ELF-1 (cell line): ENCODE measurements at places on chromosomes 2 and 18.

- DNase-seq = no peak
Measured at GRCh38 chr2:164287056-164287455, 334.2 kb downstream of the GRB14 start.

DNA sequence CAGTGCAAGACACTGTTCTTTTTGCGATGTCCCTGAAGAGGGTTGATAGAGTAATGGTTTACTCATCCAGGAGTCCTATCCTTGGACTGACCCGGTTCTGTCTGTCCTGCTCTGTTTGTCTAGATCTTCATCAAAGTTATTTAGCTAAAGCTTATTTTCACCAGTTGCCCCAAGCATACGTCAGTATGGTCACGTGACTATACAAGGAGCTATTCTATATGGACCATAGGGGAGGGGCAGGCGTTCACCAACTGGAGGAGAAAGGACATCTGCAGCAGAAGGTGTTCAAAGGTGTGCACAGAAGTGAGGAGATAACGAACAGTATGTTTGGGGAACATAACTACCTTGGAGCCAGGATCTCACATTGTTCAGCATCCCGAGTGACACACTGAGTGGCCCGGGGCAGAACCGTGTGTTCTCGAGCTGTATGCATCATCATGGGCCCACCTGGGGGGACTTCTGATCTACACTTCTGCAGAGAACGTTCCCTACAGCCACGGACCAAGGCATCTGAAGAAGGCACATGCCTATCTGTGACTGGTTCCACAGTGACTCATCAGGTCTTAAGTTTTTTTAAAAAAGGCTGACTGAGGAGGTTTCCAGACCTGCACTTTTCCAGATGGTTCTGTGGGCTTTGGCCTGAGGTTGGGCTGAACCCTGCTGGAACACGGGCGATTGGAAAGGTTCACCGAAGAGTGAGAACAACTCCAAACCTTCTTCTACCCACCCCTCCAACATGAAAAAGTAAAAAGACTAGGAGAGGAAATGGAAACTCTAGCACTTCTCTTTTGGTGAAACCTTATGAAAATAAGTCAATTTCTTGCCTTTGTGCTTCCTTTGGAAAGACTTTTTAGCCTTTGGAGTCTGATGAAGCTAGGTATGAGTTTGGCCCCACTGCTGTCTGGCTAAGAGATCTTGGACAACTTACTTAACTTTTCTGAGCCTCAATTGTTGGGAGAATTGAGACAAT lies 68.6 kb upstream of the YWHAQ start:
- peak; percentile 38 for DNase-seq

GRCh38 chr2:20551260-20551944 lies 99.5 kb downstream of the HS1BP3 start:
- DNase-seq = no peak

GRCh38 chr2:228731517-228731916 lies 539.6 kb downstream of the PID1 start:
- DNase-seq = no peak

GRCh38 chr2:226496273-226496550 lies 303.4 kb downstream of the IRS1 start:
- no peak for DNase-seq

DNA sequence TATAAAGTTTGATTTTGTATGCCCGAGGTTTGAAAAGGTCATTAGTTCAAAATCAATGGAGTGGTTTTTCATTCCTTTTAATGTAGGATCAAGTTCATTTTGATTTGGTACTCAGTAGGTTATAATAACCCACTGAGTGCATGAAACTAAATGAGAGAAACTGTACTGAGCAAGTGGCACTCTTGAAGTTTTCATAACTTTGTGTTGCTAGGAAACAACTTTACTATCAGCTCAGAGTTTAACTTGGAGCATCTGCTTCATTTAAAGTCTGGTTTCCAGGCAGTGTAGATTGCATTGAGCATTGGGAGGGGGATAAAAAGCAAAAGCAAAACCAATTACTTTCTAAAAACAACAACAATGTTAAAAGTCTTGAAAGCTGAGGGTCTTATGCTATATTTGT lies 1361.6 kb upstream of the CHAC2 start:
- DNase-seq = no peak

DNA sequence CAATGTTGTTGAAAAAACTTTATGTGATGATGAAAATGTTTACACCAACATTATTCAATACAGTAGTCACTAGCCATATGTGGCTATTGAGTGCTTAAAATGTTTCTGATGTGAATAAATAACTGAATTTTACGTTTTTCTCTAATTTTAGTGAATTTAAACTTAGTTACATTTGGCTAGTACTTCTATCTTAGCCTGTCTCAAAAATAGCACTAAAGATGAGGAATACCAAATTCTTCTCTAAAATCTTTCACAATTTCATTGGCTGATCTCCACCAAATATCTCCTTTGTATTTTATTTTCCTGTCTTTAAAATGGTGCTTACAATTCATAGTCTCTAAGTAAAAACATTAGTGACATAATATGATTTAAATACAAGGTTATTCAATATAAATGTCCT lies 83.7 kb upstream of the RND3 start:
- no peak for DNase-seq

DNA sequence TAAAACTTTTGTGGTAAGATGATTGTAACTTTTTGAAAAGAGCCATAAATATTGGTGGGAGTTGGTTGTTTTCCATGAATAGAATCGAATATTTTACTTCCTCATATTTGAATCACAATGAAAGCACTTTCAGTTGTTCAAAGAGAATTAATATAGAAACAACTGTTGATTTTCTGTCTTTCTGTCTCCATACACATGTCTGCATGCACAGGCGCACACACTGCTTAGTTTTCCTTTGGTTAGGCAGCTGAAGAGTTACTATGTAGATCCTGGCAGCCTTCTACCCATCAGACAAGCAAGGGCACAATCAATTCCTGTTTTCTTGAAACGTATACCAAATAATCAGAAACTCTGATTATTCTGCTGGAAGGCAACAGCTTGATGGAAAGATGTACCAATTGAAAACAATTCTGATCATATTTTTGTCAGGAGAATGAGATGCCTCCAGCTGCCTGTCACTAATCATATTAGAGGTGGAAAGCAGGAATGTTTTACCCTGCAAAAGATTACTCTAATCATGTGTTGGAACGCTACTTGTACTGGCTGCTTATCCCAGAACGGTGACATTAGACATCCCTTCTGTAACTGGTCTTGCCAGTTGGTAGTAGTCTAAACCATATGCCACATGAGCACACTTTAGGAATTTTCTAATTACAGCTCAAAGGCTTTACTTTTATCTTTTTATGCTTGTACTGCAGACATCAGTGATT lies 24.0 kb downstream of the SPATS2L start:
- DNase-seq = no peak
